ENCODE measurements at places on chromosomes 1 and 21.

- no peak for DNase-seq
These were observed 52.9 kb downstream of the CNIH3 start for GRCh38 chr1:224668984-224669383.

DNA sequence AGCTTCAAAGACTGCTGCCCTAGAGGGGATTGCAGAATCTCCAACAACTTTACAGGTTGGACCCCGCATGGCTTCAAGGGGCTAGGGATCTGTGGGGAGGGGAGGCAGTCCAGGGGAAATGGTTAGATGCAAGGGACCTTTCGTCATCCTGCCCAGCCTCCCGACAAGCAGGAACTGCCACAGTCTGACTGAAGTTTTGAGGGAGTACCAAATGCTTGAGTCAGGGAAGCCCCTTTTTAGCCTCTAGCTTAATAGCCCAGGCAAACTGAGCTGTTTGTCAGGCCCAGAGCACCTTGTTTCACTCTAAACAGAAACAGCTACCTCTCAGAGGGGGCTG, 1.1 kb downstream of the TOR3A start:
- DNase-seq, result no peak

DNA sequence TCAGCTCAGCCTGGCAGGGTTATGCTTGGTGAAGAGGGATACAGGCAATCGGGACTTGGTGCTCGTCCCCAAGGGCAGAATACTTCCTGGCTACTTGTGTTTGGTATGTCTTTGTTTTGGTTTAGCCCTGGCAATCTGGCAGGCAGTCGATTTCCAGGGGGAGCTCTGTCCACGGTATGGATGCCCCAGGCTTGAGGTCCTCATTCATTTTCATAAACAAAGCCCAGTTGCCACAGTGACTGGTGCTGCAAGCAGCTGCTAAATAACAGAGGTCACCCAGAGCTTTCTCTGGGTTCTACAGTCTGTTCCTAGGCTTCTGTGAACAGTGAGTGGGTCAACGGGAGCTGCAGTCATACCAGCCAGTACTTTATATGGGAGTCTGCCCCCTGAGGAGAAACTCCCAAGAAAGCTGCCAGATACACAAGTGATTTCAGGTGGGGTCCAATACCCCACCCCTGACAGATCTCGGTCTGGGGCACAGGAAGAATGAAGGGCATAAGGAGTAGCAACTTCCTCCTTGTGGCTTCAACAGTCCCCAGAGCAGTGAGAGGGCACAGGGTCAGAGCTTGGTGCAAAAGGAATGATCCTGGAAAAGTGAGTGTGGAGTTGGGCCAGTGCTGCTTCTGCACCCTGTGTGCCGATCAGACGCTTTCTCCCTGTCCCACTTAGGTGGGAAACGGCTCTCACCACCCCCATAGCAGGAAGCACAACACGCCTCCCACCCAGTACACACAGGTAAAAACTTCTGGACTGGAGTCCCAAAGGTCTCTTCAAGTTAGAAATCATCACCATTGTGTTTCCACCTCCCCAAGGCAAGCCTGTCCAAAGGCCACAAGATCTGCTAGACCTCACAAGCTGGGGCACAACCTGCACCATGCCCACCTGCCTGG, 55.5 kb downstream of the TGFBR3 start:
- no peak for DNase-seq

- DNase-seq, result no peak
These were observed 11.7 kb downstream of the LDLRAP1 start for GRCh38 chr1:25554886-25555752.

DNA sequence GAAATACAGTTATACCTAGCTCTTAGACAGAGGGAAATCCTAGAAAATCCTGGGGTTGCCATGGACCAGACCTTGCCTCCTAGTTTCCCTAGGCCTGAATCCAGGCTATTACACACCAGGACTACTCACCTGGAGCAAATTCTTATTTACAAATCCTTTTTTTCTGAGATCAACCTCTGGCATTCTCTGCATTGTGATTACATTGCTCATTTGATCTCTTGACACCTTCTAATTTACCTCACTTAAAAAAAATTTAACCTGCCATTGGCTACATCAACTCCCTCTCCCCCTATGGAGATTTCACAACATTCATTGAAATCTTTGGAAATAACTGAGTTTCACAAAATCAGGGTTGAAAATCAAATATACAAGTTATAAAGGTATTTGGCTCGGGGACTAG, 2.9 kb upstream of the C1orf105 start:
- DNase-seq, result no peak

GRCh38 chr1:94020764-94021579, 100.0 kb downstream of the ABCA4 start:
- no peak for DNase-seq

DNA sequence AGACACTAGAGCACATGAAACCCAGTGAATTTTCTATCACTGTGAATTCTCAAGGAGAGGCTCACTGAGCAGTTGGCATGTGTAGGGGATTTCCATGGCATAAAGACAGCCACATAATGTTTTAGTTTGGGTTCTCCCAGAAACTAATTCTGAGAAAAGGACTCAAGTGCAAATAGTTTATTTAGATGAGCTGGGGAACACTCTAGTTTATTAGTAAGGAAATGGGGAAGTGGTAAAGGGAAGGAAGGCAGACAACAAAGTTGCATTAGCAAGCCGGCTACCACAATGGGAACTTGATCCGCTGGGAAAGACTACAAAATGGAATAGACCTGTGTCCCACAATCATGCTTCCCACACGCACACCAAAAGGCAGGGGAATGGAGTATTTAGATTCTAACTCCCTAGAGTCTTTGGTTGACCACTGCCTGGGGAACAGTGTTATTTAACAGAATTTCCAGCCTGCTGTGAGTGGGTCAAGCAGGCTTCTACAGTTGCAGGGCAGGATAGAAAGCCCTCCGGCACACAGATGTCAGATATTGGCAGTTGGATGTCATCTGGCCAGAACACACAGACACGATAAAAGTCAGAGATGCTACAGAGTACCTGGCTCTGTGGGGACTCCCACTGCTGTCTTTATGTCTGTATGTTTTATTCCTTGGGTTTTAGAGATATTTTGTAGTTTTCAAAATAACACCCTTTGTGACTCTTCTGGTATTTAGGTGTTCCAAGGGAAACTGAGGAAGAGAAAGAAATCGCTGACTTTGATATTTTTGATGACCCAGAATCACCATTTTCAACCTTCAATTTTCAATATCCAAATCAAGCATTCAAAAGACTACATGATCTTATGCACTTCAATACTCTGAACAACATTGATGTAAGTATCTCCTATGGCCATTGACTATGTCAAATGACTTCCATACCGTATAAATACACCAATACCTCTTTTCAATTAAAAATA, 150.1 kb downstream of the PLA2G4A start:
- no peak for DNase-seq

DNA sequence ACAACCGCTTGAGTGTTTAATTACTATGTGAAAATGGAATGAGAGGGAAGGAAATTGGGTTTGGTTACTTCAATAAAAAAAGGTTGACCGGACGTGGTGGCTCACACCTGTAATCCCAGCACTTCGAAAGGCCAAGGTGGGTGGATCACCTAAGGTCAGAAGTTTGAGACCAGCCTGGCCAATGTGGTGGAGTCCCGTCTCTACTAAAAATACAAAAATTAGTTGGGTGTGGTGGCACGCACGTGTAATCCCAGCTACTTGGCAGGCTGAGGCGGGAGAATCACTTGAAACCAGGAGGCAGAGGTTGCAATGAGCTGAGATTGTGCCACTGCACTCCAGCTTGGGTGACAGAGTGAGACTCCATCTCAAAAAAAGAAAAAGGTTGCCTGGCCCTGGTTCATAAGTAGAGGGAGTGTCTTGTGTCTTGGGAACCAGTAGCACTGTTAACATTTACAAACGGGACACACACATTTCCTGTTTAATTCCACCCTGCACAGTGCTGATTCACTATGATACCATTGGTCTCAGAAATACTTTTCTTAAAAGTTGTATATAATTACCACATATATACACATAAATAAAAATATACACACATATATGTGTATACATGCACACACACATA, 27.6 kb upstream of the CLDN14 start:
- no peak for DNase-seq

DNA sequence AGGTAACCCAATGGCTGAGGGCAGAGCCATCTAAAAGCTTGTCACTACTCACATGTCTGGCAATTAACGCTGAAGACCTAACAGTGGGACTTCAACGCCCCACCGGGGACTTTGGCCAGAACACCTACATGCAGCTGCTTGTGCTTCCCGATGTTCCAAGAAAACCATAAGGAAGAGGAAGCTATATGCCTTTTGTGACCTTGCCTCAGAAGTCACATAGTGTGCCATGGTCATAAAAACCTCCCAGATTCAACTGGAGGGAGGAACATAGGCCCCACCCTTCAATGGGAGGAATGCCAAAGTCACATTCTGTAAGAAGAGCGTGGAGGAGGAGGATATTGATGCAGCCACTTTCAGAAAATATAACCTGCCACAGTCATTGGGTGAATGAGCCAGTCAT, 147.8 kb upstream of the MAGI3 start:
- no peak for DNase-seq

- no peak for DNase-seq
These were observed 812.3 kb downstream of the PLA2G4A start for GRCh38 chr1:187641015-187641414.

DNA sequence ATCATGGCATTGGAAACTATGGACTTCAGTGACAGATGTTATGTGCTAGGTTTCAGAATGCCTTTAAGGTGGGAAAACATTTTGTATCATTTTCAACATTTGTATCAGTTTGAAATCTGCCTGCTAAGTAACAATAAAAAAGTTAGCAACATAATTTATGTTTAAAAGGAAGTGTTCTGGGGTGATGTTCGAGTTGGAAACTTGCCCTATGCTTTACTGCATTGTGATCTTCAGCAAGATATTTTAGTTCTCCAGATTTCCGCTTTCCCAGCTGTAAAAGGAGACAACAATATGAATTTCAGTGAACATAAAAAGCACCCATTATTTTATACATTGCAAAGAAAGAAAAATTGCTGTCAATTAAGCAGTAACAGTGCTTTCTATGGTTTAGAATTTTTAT, 187.4 kb downstream of the DISC1 start:
- no peak for DNase-seq

DNA sequence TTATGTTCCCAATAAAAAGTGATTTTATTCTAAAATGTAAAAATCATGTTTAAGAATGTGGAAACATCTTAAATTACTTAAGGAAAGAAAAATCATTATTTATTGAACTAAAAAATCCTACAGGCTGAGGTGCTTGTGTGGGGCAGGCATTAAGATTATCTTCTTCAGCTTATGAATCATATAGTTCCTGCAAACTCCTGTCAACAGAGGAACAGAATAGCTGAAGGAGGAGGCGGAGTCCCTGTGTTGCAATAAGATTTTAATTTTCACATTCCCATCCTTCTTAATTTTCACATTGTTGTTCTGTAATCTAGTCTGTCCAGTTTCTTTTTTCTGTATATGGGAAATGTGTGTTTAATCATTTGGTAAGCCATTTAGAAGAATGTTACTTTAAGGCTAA, 20.6 kb upstream of the OLFML3 start:
- DNase-seq, result no peak

GRCh38 chr21:46598581-46599572, 6.0 kb downstream of the S100B start:
- no peak for DNase-seq

GRCh38 chr1:163240705-163241104, 38.0 kb upstream of the RGS5 start:
- no peak for DNase-seq

GRCh38 chr1:24282491-24282890, 36.7 kb upstream of the GRHL3 start:
- DNase-seq, result no peak

DNA sequence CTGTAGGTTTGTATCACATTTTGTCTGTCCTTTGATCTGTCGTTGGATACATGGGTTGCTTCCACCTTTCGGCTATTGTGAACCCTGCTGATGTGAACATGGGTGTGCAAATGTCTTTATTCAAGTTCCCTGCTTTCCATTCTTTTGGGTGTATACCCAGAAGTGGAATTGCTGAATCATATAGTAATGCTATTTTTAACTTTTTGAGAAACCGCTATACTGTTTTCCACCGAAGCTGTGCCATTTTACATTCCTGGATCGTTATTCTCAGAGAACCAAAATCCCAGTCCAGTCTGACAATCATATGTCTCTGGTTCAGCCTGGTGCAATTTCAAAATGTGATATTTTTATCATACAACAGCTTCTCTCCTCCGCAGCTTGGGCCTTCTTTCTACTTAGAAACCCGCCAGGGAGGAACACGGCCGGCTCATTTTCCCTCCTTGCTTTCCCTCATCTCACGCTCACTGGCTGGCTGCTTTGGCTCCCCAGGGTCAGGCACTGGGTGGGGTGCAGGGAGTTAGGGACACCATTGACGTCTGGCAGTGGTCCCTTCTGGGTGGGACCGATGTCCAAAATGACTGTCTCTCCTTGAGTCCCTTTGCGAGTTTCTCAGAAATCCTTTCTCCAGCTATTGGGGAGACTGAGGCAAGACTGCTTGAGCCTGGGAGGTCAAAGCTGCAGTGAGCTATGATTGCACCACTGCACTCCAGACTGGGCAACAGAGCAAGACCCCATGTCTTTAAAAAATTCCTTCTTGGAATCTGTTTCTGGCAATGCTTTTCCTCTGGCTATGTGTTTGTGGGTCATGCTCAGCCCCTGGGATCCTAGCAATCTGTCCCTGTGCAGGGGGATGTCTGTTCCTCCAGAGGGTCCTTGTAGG, 73.5 kb upstream of the AKT3 start:
- DNase-seq, result no peak

DNA sequence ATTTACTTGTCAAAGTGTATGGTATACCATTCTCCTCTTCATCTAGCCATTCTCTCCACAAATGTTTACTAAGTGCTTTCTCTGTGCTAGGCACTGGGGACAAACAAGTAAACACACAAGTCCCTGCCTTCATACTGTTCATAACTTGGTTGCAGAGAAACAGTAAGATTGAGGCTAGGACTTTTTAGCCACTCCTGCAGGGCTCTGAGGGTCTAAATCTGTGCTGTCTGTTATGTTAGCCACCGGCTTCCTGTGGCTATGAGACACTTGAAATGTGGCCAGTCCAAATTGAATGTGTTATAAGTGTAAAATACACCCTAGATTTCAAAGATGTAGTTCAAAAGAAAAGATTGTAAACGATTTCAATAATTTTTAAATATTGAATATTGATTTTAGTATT, 50.2 kb downstream of the AZIN2 start:
- DNase-seq, result no peak

GRCh38 chr1:51897699-51898031, 19.1 kb upstream of the NRDC start:
- no peak for DNase-seq

GRCh38 chr1:111643097-111643496, 23.5 kb downstream of the RAP1A start:
- no peak for DNase-seq

DNA sequence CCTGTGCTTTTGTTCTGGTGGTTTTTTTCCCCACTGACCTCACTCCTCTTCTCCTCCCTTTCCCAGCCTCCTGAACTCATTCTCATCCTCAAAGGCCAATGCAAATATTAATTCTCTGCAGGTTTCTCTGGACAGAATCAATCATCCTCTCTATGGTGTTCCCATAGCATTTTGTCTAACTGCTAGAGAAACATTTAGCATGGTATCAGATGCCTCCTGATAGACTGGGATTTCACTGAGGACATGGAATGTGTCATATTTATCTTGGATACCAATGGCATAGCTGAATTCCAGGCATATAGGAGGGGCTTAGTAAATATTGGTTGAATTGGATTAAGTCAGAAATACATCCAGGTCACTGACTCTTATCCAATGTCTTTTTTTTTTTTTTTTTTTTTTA, 46.1 kb upstream of the SRP9 start:
- no peak for DNase-seq
